ENCODE measurements at places on chromosomes 1 and 21.

DNA sequence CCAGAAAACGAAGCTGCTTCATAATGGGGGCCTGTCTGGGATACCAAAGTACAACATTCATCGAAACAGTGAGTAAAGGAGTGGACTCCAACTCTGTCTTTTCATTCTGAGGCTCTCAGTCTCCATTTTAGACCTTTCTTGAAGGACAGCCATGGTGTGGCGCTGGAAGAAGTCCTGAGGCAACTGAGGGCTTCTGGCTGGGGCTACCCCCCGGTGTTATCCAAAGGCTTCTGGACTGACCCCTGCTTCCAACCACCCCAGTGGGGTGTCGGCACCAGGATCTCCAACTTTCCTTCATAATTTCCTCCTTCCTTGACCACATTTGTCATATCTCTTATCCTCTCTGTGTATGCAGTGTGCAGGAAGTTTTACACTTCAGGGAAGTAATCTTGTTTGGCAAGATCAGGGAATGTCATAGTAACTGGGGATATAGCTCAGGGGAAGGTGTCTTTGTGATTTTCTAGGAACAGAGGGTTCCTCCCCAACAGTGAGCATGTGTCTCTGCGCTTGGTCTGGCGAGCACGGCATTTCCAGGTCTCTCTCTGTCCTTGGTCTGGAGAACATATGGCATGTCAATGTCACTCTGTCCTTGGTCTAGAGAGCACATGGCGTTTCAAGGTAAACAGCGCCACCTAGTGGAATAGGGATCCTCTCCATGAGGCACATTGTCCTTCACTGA, 19.4 kb upstream of the BSDC1 start:
- DNase-seq, result no peak

DNA sequence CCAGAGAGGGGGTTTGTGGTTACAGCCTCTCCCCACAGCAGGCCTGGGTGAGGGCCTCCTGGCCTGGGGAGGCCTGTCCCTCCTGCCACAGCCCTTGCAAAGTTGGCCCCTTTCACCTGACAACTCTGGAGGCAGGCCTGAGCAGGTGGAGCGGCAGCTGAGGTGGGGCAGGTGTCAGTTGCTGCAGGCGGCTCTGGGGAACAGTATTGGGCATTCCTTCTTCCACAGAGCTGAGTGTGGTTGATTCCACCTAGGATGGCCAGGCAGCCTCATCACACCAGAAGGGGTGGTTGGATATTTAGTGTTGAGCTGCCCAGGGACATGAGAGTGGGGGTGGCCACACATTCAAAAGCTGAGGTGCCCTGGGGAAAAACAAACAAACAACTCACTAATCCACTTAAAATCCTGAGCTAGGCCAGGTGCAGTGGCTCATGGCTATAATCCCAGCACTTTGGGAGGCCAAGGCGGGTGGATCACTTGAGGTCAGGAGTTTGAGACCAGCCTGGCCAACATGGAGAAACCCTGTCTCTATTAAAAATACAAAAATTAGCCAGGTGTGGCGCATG, 31.1 kb downstream of the PIGP start:
- peak; percentile 16 for DNase-seq

- no peak for DNase-seq
These were observed 80.4 kb downstream of the KCND3 start for GRCh38 chr1:111909030-111909429.

- no peak for DNase-seq
These were observed 13.4 kb downstream of the RAB7B start for GRCh38 chr1:205989786-205990185.

GRCh38 chr1:224380003-224380402, 23.3 kb downstream of the CNIH4 start:
- DNase-seq, result no peak

GRCh38 chr1:211637066-211637465, 38.4 kb downstream of the NEK2 start:
- no peak for DNase-seq

DNA sequence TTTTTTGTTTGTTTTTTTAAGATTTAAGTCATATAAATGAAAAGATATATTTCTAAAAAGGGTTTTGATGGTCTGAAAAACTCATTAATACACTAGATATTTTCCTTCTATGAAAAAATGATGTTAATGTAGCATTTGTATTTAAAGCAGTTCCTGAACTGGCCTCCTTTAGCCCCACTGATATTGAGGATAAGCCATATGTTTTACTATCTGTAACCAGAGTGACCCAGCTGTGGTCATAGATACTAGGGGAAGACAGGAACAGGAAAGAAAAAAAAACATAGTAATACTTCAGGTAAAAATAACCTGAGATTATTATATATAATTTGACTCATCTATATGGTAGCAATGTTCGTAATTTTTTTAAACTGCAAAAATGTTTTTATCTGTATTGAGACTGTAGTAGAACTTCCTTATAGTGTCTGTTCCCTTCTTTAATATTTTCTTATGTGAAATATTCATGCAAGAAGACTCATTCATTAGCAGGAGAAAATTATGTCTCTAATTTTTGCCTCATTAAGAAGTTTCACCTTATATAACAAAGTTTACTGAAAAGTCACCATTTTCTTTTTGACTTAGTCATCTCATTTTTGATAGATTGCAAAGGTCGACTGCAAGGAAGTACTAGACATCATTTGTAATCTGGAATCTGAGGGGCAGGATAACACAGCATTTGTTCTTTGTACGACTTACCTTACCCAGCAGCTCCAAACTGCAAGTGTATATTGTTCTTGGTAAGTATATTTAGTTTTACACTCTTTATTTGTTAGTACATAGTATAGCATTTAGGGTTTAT, 25.6 kb upstream of the TMCO2 start:
- no peak for DNase-seq

DNA sequence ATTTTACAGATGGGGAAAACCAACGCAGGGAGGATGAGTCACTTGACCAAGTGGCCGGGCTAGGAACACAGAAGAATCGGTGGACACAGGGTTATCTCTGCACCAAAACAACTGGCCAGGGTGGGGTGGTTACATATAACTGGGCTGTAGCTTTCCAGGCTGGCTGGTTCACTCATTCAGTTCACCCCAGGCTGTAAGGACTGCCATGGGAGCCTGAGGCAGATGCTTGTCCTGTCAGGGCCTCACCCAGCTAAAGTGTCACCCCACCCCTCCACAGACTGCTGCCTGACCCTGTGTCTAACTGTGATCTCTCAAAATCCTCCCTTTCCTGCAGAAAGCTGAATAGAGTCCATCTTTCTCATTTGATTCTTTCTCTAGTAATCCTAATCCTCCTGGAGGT, 387.3 kb downstream of the RYR2 start:
- DNase-seq, result no peak

GRCh38 chr1:33725037-33725436, 138.8 kb upstream of the HMGB4 start:
- no peak for DNase-seq

DNA sequence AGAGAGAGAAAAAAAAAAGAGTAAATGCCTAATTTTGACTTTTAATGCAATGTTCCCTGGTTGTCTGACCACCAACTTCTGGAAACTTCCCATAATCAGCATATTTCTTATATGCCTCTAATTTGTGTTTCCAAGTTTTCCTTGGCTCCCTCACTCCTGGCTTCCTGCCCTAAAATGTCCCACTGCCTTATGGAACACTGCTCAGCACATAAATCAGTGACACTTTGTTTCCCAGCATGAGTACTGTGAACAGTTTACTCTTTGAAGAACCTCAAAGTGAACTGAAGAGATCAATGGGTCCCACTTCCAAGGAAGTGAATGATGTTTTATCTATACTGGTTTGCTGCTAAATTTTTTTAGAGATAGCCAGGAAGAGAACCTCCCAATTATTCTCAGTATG, 271.3 kb upstream of the PRMT6 start:
- no peak for DNase-seq

DNA sequence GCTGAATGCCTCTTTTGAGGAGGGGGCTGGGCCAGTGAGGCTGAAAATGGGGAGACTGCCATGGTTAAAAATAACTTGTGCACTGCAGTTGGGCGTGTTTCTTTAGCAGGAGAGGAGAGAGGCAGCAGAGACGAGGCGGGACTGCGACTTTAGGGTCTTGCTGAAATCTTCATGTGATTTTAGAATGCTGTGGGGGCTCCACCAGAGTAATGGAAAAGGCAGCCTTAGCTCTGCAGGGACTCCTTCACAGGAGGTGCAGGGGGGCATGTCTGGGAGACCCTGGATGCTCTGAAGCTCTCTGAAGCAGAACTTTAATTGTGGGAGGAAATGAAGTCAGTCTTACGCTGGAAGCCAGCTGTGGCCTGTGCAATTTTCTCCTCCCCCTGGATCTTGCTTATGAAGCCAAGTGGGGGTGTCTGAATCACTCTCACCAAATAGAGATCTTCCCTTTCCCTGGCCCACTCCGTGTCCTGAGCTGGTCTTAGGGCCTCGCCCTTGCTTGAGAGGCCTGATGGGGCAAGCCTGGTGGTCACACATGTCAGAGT, 60.8 kb downstream of the NDUFS5 start:
- no peak for DNase-seq

DNA sequence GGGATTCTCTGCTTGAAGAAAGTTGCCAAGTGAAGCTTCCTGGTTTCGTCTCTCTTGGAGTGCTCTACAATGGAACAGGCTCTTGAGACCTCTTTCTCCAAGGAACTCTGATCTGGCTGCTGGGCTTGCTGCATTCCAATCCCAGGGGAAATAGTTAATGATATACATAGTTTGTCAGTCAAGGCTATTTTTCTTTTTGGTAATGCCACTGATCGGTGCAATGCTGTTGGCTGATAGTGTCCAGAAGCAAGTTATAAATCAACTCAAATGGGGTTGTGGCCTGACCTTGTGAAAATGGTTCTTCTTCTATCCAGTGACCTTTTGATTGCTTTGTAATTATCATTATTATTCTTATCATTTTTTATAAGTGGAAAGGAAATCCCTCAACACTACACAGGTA, 48.4 kb upstream of the TNFSF18 start:
- DNase-seq, result no peak

DNA sequence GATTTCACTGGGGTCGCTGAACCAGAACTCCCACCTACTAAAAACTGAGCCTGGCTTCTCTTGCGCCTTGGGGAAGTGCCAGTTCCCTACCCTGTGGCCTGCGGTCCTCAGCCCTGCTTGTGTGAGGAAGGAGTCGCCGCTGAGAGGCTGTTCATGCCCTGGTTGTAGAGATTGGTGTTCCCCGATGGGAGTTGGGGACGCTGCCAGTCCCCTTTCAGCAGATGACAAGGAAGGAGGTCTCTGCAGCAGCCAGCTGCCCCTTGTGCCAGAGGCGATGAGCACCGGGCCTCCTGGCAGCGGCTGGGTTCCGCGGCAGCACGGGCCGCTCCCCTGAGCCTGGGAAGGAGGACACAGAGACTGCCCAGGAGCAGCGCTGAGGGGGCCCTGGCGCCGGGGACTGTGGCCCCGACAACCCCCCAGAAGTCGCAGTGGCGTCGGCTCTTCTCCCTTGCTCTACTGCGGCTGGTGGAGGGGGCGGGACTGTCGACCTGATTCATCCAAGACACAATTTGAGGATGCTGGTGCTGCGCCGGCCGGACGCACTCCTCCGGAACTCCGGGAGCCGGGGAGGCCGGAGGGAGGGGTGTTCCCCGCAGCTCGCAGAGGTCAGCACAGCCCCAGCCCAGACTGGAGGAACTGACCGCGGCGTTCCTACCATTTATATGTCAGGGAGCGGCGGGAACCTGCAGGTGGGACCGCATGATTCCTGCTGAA, 12.0 kb upstream of the ADORA3 start:
- peak; percentile 19 for DNase-seq

DNA sequence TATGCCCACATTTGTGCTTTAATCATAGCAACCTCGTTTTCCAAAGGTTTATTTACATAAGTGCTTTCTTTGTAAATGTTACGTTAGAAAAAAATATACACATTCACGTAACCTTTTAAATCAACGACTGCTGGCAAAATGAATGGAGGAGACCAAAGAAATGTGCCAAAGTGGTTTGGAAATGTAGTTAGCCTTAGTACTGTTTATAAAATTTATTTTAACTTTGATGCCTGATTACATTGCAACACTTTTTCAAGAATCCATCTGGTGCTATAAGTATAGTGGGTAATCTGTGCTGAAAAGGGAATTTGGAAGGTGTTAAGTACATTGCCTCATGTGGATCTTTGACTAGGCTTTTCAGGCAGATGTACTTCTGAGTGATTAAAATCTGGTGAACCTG, 108.9 kb downstream of the IFI44 start:
- no peak for DNase-seq

- DNase-seq, result no peak
These were observed 26.1 kb upstream of the MTMR11 start for GRCh38 chr1:149962736-149963135.

GRCh38 chr1:56524263-56524662, 55.1 kb downstream of the PLPP3 start:
- DNase-seq, result no peak

GRCh38 chr1:211713231-211713630, 37.8 kb upstream of the NEK2 start:
- no peak for DNase-seq

DNA sequence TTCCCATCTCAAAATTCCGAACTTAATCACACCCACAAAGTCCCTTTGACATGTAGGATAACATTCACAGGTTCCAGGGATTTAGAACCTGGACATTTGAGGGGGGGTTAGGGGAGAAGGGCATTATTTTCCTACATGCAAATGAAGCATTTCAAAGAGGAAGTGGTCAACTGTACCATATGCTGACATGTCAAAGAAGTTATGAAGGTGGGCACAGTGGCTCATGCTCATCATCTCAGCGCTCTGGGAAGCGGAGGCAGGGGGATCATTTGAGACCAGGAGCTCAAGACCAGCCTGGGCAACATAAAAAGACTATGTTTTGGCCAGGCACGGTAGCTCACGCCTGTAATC, 35.7 kb downstream of the PTP4A2 start:
- no peak for DNase-seq

DNA sequence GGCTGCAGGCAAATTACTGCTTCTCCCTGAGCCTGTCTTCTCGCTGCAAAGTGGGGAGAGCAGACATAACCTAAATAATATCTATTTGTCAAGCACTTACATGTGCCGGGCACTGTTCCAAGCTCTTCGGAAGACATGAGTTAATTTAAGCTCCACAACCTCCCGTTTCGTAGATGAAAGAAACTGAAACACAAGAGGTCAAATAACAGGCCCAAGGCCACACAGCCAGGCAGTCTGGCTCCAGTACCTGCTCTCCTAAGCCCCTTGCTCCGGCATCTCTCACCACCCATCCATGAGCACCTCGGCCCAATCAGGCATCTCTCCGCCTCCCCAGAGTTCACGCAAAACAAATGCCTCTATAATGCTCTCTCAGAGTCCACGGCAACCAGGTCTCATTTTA, 65.4 kb downstream of the TAS1R2 start:
- DNase-seq, result peak; percentile 22

GRCh38 chr1:19232524-19232846, 18.8 kb downstream of the EMC1 start:
- DNase-seq, result no peak

DNA sequence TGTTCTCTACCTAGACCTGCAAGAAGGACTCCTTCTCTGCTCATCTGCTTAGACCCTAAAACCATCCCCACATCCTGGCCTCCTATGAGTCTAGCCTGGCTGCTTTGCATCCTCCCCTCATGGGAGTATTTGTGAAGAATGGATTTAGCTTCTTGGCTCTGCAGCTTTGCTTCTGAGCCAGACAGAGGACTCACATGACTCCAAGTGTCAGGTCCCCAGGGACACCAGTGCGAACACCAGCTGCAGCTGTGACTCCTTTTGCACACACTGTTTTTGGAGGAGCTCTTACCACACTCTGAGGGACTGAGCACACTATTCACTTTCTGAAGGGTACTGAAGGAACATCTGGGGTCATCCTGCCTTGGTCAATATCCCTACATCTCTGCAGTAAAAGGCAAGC, 131.8 kb upstream of the SGIP1 start:
- DNase-seq, result peak; percentile 25

GRCh38 chr1:185529673-185530072, 204.5 kb upstream of the HMCN1 start:
- no peak for DNase-seq

GRCh38 chr1:190615818-190616217, 138.2 kb upstream of the BRINP3 start:
- no peak for DNase-seq

All from DMS79 (cell line).